ENCODE measurements at places on chromosomes 3 and 15. TPM values are rescaled to one million over a fixed set of nuclear protein-coding genes. Genes with fewer than 3 reads are reported as not detected.

Gene VEPH1
- 24.0 TPM for total RNA-seq

Gene AMOTL2
- total RNA-seq, result 145 TPM

Gene RASL12
- total RNA-seq, result not detected

Gene SNX22
- 0.16 TPM for total RNA-seq

Gene MUSTN1
- total RNA-seq, result not detected

Gene LRRC58
- total RNA-seq, result 11.6 TPM

All from bladder microvascular endothelial cell (primary cell).